Umbilical cord (tissue), 2 donors: ENCODE measurements at places on chromosomes 12 and 14. TPM values are rescaled to one million over a fixed set of nuclear protein-coding genes. Genes with fewer than 3 reads are reported as not detected.

Gene HSPB8
- 35.6 TPM for total RNA-seq

Gene KRT78
- total RNA-seq, result 8.7 TPM

Gene ALDH1L2
- total RNA-seq, result 20.0 TPM

Gene ADAM21
- total RNA-seq, result 3.4 TPM

Gene UBE3B
- total RNA-seq, result 25.5 TPM

Gene LRFN5
- 7.9 TPM for total RNA-seq

GRCh38 chr12:54375259-54375579 lies 9.3 kb downstream of the ZNF385A start:
- no peak for DNase-seq

- peak; percentile 46 for DNase-seq
These were observed 40.2 kb downstream of the SH2B3 start for GRCh38 chr12:111445726-111446581.

GRCh38 chr14:105420101-105420973 lies 710 bp downstream of the MTA1 start:
- DNase-seq, result no peak
